GDM1 (cell line): ENCODE measurements at places on chromosomes 6 and 20.

GRCh38 chr20:25223179-25223661 is 24.7 kb upstream of the PYGB start:
- DNase-seq, result no peak

DNA sequence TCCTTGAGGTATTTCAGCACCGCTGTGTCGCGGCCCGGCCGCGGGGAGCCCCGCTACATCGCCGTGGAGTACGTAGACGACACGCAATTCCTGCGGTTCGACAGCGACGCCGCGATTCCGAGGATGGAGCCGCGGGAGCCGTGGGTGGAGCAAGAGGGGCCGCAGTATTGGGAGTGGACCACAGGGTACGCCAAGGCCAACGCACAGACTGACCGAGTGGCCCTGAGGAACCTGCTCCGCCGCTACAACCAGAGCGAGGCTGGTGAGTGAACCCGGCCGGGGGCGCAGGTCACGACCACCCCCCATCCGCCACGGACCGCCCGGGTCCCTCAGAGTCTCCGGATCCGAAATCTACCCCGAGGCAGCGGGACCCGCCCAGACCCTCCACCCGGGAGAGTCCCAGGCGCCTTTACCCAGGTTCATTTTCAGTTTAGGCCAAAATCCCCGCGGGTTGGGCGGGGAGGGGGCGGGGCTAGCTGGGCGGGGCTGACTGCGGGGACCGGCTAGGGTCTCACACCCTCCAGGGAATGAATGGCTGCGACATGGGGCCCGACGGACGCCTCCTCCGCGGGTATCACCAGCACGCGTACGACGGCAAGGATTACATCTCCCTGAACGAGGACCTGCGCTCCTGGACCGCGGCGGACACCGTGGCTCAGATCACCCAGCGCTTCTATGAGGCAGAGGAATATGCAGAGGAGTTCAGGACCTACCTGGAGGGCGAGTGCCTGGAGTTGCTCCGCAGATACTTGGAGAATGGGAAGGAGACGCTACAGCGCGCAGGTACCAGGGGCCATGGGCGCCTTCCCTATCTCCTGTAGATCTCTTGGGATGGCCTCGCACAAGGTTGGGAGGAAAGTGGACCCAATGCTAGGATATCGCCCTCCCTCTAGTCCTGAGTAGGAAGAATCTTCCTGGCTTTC is 693 bp downstream of the HLA-F start:
- DNase-seq, result no peak

GRCh38 chr6:146028252-146028795 is 538 bp upstream of the GRM1 start:
- no peak for DNase-seq

DNA sequence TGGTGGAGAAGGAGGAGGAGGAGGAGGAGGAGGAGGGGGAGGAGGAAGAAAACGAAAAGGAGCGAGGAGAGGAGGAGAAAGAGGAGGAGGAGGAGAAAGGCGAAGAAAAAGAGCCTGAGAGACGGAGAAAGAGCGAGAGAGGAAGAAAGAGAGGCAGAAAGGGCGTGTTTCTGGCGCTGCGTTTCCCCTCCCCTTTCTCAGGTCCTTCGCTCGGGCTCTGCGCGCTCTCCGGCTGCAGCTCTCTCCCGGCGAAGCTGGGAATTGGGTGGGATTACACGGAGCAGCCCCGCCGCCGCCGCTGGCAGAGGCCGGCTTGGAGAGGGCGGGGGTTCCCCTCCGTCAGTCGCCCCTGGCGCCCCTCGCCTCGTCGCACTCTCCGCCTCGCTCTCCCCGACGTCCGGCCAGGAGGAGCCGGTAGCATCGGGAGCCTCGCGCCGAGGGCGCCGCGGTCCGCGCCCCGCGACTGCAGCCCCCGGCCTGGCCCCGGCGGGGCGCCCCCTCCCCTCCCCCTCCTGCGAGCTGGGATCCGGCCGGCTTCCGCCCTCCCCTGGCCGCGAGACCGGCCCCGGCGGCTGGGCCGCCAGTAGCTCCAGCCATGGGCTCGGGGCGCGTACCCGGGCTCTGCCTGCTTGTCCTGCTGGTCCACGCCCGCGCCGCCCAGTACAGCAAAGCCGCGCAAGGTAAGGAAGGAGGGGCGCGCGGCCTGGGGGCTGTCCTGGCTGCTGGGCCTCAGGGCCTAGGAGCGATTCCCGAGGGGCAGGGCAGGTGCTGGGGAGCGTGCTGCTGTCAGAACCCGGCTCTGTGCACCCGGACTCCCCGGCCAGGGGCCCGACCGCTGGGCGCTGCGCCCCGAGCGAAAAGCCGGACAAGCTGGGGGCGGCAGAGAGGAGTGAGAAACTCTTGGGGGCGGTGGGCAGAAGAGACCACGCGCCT is at the start of gene SCUBE3:
SCUBE3 (plus strand) TSS at position 133 of the 933 bp plus-strand sequence; CDS start at position 596, 463 bp downstream.
- DNase-seq, result no peak

GRCh38 chr6:122075917-122076316 is 323.5 kb upstream of the HSF2 start:
- DNase-seq, result no peak

DNA sequence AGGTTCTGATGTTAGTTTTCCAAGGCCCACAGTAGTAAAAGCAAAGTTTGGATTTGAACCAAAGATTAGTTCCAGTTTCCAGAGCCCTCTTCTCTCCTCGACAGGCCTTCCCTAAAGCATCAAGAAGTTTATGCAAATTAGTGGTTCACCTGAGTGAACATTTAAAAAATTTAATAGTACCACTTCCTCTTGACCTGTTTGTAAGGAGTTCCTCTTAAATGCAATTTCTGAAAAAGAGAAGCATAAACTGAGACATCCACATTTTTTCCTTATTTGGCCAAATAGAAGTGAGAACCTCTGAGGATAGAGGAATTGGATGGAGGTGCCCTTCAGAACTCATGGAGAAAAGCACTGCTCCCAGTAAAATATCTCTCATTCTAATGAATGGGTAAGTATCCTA is 1.2 kb upstream of the DSE start:
- DNase-seq, result no peak

- no peak for DNase-seq
Observed at GRCh38 chr20:37240337-37241067, 21.1 kb downstream of the GHRH start.

- DNase-seq, result no peak
Observed at GRCh38 chr20:58551631-58552030, 36.4 kb upstream of the APCDD1L start.

- DNase-seq, result no peak
Observed at GRCh38 chr6:77228279-77228678, 235.0 kb downstream of the HTR1B start.

- no peak for DNase-seq
Observed at GRCh38 chr20:1150968-1151367, 32.6 kb downstream of the PSMF1 start.

- DNase-seq, result peak; percentile 22
Observed at GRCh38 chr20:41150664-41151063, 13.3 kb downstream of the PLCG1 start.

DNA sequence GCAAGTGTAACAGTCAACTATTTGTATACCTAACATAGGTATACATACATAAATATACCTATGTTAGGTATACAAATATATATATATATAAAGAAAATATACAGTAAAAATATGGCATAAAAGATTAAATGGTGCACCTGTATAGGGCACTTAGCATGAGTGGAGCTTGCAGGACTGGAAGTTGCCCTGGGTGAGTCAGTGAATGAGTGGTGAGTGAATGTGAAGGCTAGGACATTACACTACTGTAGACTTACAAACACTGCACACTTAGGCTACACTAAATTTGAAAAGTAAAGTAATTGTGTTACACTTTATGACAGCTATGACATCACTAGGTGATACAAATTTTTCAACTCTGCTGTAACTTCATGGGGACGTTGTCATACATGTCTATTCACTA is 65.6 kb downstream of the CDC5L start:
- no peak for DNase-seq

GRCh38 chr6:36242626-36243025 is 27.2 kb upstream of the PNPLA1 start:
- DNase-seq, result no peak

GRCh38 chr6:34276881-34277762 is 28.3 kb upstream of the SMIM29 start:
- no peak for DNase-seq

- no peak for DNase-seq
Observed at GRCh38 chr6:106557837-106558236, 71.5 kb downstream of the RTN4IP1 start.

GRCh38 chr20:20637998-20638725 is 74.3 kb downstream of the RALGAPA2 start:
- peak; percentile 4 for DNase-seq

GRCh38 chr20:12722091-12722490 is 286.7 kb upstream of the SPTLC3 start:
- DNase-seq, result no peak

- no peak for DNase-seq
Observed at GRCh38 chr20:46688151-46689081, 828 bp downstream of the TP53RK start.

DNA sequence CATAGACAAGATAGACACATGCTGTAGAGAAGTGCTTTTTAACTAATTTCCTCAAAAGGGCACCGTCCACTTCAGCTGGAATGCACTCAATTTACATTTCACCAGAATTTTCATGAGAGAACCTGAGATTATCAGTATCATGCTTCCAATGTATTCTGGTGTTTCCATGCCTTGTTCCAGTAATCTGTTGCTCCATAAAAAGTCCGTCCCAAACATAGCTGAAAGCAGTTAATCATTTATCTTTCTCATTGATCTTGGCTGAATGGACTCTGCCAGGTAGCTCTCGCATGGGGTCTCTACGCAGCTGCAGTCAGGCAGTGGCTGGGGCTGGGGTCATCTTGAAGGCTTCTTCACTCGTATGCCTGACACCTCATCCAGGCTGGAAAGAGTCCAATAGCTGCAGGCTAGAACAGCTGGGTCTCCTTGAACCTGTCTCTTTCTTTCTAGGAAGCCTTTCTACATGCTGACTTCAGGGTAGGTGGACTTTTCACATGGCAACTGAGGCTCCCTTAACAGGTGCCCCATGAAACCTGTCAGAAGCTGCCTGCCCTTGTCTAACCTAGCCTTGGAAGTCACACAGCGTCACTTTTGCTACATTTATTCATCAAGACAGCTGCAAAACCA is 18.6 kb upstream of the COL12A1 start:
- no peak for DNase-seq

GRCh38 chr6:146543211-146543939 is at the start of gene RAB32:
TSS of gene RAB32 (plus strand) at chr6:146543833. CDS start at chr6:146543872, 39 bp downstream.
- peak; percentile 80 for DNase-seq

DNA sequence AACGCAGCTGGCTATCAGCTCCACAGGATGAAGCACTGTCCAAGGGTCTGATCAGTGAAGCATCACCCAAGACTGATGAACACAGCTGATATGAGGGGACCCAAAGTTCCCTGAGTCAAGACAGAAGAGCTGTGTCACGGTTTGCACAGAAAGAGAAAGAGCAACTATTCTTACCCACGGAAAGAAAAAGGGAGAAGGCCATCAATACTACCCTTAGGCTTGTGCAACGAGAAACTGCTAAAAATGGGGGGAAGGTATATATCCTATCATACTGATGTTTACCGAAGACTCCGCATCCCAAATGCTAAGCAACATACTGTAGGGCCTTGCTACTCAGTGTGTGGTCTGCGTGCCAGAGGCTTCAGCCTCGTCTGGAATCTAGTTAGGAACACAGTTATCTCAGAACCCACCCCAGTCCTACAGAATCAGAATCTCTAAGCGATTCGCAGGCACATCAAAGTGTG is 665 bp downstream of the FASTKD5 start:
- DNase-seq, result no peak

DNA sequence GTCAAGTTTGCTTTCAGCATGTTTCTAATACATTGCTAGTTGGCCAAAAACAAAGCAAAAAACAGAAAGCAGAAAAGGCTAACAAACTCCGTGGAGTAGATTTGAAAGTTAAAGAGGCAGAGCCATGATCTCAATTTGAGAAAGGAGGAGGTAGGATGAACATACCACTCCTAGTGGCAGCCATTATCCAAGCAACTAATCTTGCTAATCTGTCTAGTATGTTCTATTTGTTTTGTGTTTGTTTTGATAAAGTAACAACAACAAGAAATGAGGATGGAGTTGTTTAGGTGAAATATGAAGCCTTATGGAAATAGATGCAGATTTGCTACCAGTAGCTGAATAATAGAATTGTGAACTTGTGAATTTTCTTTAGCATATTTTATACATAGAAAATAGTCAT is 295.5 kb upstream of the PRDM1 start:
- no peak for DNase-seq

GRCh38 chr20:15609921-15610320 is 963.3 kb downstream of the KIF16B start:
- no peak for DNase-seq

DNA sequence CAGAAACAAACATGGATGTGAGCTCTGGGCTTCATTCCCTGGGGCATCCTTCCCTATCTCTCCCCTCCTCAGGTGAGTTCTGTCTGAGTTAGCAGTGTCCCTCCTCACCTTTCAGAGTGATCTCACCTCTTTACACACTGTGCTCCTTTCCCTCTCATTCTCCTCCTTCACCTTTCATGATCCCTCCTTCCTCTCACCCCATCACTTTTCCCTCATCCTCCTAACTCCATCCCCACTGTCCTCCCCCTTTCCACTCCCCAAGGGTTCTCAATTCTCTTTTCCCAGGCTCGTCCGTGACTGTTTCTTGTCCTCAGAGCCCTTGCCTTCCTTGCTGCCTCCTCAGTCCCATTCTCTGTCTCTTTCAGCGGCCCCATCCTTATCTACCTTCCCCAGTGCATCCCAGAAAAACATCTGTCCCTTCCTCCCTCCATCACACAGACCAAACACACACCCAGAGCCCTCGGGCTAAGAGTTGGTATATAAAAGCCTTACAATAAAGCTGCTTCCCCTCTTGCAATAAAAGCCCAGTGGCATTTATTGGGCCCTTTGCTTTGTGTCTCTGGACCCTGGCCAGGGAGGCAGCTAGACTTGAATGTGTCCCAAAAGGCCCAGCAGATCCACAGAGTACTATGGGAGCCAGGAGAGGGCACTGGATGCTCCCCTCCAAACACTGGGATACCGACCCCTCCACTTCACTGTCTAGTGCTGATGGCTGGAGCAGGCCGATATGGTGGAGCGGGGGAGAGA is 1.9 kb downstream of the RNF39 start:
- DNase-seq, result no peak

GRCh38 chr20:18831830-18832499 is 18.4 kb downstream of the SCP2D1 start:
- DNase-seq, result no peak

GRCh38 chr20:42686057-42686456 is 503.6 kb downstream of the PTPRT start:
- no peak for DNase-seq

GRCh38 chr6:108685970-108686369 is 125.3 kb downstream of the FOXO3 start:
- DNase-seq, result no peak

- DNase-seq, result no peak
Observed at GRCh38 chr20:56955680-56956079, 310.8 kb downstream of the BMP7 start.

DNA sequence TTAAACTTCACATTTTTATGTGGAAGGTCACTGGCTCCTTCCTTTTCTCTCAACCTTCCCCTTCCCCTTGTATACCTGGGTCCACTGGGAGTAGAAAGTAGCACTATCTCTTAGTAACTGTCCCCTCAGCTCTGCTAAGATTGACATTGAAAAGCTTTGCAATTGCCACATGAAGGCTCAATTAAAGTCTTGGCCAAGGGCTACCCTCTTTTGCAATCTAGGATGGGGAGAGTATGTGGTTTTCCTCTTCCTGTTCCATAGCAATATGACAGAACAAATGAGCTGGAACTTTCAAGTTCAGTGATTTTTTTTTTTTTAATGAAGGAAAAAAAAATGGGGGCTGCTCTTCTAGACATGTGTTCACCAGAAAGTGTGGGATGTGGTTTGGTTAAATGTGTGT is 37.1 kb downstream of the PROKR2 start:
- DNase-seq, result no peak

- no peak for DNase-seq
Observed at GRCh38 chr6:25698631-25699030, 46.6 kb downstream of the SCGN start.
